Amygdala (tissue), 56 donors: ENCODE measurements at places on chromosomes 2 and 18.

GRCh38 chr18:44959013-44959412 lies 278.3 kb downstream of the SETBP1 start:
- no peak for DNase-seq

DNA sequence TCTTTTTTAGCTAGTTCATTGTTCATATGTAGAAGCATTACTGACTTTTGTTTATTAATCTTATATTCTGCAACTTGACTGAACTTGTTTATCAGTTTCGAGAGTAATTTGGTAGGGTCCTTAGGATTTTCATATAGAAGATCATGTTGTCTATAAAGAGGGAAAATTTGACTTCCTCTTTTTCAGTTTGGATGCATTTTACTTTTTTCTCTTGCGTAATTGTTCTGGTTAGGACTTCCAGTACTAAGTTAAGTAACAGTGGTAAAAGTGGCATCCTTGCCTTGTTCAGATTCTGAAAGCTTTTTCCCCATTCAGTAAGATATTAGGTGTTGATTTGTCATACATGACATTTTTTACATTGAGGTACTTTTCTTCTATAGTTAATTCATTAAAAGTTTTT lies 726.0 kb downstream of the KCNJ3 start:
- DNase-seq = no peak

- DNase-seq = no peak
These were observed 12.3 kb downstream of the ZEB2 start for GRCh38 chr2:144507441-144508171.

DNA sequence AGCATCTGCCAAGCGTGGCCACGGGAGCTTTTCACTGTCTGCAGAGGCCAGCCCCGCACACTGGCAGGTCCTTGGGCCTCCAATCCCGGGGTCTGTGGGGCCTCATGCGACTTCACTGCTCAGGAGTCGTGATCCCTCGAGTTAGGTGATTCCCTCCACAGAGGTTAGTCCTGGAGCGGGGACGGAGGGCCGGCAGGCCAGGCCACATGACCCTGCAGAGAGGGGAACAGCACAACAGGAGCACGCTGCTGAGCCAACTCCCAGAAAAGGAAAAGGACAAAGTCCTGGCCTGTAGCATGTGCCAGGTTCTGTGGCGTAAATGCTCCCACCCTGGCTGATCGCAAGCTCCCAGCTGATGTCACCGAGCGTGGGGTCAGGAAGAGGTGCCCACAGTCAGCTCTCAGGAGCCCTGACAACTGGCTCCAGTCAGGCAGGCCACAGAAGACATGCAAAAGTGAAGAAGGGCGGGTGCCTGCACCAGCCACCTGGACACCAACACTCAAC lies 15.3 kb upstream of the PRLH start:
- no peak for DNase-seq

DNA sequence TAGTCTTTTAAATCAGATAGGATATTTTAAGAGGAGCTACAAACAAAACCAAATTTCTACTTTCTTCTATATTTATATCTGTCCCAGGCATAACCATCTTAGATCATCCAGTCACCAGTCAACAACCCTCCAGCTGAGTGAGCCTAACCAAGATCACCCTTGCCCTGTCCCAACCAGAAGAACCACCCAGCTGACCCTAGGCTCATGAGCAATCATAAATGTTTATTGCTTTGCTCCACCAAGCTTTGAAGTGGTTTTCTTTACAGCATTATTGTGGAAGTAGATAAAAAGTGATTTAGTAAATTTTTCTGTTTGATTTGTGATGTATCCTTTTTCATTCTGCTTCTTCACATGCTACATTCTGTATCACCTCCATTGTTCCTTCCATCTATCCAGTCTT lies 167.2 kb upstream of the PIEZO2 start:
- no peak for DNase-seq

DNA sequence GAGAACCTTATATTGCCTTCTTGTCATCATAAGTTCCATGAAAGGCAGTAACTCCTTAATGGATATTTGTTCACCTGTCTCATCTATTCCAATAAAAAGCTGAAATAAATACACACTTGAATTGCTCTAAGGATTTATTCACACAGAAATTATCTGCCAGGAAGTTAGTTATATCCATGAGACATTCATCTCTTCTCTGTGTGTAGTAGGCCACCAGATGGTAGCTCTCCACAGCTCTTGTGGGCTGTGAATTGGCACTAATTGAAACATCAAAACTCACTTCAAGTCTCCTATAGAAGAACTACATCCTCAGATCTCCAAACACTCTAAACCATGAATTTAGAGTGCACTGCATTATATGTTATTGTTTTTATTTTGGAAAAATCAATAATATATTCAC lies 189.6 kb downstream of the DSC3 start:
- DNase-seq = no peak

DNA sequence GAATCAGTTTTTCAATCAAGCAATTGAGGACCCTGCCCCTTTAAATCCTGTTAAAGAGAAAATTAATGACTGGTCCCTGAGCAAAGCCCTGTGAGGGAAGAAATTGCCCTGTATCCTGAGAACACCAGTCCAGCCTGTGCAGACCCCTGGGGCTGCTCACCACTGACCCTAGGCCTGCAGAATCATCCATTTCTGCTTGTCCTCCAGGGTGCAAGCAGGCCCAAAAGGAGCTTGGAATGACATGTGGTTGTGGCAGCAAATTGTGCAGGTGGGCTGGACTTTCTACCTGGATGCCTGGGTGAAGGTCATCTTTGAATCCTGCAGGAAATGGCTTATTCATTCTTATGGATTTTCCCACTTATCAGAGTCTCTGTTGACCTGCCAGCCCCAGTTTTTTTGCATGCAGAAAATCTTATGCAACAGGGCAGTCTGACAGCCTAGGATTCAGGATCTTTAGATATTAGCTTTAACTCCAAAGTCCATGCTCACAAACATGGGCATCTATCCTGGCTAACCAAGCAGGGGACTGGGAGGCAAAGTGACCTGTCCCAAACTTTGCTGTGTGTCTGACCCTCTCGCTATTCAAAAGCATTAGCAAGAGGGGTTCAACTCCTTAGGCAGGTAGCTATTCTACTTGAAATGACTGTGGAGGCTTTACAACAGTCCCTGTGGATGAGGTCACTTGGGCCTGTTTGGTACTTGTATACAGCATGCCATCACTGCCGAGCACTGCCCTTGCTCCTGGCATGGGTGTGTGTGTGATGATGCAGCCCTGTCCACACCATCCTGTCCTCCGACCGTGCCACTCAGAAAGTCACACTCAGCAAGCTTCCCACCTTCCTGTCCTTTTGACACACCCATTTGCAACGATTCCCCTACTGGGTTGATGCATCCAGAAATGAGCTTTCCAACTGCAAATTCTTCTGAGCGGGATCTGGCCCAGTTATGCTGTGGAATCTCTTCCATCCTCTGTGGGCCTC lies 85.3 kb downstream of the CAPN13 start:
- DNase-seq = no peak

DNA sequence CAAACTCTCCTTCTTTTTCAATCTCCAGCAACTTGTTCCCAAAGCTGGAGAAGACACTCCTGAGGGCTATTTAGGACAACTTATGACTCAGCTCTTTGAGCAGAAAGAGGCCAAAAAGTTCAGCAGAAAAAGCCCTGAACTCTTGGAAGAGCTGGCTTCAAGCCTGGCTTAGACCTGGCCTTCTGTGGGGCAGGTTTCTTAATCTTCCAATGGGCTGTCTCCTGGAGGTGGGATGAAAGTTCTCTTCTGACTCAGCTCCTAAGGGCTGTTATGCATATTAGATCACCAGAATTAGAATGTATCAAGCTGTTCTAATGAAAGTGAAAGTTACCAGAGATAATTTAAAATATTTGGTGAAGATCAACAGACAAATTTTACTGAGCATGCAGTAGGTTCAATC lies 129.4 kb downstream of the RAD51AP2 start:
- no peak for DNase-seq

- peak; percentile 5 for DNase-seq
These were observed 911.4 kb upstream of the ZEB2 start for GRCh38 chr2:145431181-145431951.

DNA sequence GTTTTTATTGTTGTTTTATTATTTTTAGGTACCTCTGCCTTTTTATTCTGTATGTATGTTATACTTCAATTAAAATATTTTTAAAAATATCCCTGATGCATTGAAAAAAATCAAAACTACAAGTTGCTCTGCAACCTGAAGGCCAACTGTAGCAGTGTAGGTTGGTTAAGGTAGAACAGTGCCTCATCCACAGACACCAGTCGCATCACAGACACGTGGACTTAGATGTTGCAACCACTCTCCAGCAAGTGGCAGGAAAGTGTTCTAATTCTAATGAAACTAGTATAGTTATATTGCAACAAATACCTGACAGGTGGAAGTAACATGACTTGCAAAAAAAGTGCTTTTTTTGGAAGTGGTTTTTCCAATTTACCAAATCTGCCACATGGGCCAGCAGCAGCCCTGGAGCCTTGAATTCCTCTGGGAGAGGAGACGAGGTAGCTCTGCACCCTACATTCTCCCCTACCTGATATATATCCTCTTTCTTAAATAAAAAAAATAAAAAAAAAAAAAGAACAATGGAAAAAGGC lies 28.4 kb upstream of the SLC3A1 start:
- no peak for DNase-seq

GRCh38 chr2:148813603-148814065 lies 61.4 kb upstream of the KIF5C start:
- DNase-seq = no peak

GRCh38 chr18:28004606-28005005 lies 172.3 kb downstream of the CDH2 start:
- DNase-seq = no peak

DNA sequence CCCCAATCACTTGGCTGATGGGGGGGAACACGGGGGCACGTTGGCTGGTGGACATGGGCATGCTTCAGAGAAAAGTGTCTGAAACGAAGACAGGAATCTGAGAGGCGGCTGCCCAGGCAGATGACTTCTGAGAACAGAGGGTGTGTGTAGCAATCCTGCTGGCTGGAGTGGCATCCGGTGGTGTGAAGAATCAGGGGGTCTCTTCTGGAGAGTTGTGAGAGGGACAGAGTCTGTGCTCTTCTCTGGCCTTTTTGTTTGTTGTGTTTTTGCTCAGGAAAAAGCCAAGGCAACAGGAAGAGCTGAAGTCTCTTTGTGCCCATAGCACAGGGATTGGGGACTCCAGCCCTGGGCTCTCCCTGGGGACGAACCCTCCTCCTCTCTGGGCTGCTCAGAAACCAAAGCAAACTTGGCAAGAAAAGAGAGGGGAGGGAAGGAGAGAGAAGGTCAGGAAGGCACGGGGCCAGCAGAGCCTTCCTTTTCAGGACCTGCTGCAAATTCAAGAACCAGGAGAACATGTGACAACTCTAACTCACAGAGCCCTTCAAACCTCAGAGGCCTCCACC lies 97.0 kb upstream of the SMAD2 start:
- no peak for DNase-seq

DNA sequence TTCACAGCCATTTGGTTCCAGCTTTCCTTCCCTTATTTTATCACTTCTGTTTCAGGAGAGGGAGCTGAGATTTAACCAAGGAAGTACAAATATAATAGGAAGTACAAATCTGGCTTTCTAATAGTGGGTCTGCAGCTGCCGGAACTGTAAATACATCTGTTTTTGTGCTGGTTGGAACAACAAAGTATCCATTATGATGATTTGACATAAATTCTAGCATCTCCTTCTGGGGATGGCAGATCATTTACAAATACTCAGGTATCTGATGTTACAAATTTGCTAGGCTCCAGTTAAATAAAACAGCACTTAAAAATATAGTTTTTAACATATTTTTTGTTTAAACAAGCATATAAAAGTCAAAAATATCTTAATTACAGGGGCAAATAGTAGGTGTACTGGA lies 131.3 kb upstream of the SMIM21 start:
- DNase-seq = no peak

DNA sequence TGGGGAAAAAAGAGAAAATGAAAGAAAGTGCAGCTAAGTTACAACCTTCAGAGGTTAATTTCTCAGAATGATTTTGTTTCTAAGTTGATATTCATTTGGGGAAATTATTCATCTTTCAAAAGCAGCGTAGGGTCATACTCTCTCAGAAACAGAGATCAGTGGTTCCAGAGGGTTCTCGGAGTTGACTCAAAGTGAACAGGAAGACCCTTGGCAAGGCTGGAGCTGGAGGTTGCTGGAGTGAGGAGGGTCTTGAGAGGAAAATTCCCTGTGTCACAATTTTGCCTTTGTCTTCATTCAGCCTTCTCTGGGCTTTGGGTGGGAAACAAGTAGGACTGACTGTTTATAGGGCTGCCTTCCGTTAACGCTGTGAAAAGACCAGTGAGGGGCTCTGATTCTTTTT lies 168.2 kb downstream of the ICOS start:
- no peak for DNase-seq

GRCh38 chr2:193847991-193848390 lies 1653.3 kb upstream of the TMEFF2 start:
- DNase-seq = no peak
